NCI-H2029 (cell line): ENCODE measurements at places on chromosomes 13 and 19.

DNA sequence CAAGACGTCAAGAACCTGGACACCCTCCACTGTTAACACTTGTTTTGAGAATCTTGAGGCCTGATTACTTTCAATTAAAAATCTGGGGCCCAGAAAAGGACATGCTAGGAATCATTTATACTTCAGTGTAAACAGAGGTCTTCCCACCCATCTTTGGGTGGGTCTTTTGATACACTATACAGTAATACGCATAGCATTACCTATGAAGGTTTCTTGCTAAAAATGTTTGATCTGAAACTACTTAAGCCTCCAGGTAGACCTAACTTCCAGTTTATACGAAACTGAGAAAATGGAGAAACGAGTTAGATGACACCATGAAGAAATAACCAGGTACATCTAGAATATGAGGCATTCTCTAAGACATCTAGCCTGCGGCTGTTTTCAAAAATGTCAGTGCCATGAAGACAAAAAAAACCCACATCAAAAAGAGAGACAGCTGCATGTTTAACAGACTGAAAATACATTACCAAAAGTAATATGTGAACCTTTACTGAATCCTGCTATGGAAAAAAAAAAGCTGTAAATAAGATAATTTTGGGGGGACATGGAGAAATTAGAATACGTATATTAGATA, 36.6 kb downstream of the TGDS start:
- no peak for DNase-seq

DNA sequence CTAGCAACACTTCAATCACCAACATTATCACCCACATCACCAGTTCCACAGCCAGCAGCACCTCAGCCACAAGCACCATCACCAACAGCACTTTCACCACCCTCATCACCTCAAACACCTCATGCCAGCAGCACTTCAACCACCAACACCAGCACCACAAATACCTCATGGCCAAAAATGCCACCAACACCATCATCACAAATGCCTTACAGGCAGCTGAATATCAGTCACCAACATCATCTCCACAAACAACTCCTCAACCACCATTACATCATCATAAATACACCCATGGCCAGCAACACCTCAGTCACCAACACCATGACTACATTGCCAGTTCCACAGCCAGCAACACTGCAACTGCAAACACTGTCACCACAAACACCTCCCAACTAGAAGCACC, 10.4 kb downstream of the FCER2 start:
- no peak for DNase-seq

GRCh38 chr19:8161135-8161646, 11.8 kb upstream of the FBN3 start:
- DNase-seq = peak; percentile 93

DNA sequence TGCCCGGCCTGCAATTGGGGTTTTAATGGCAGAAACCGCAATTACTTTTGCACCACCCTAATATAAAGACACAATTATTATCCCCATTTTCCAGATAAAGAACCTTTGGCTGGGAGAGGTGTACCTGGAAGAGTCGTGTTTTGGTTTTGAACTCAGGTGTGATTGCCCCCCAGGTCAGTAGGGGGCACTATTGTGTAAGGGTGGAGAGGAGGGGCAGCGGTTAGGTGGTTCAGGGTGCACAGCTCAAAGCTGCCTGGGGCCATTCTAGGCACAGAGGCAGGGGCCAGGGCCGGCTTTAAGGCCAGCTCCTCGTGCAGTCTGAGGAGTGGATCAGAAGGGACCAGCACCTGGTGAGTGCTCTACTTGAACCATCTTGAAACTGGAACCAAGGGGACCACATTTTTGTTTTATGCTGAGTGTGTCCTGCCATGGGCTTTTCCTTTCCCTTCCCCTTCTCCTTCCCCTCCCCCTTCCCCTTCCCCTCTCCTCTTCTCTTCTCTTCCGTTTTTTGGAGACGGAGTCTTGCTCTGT, 5.8 kb upstream of the FCGRT start:
- peak; percentile 26 for DNase-seq

- DNase-seq = no peak
These were observed 190.6 kb downstream of the TUBA3C start for GRCh38 chr13:18991060-18991459.

DNA sequence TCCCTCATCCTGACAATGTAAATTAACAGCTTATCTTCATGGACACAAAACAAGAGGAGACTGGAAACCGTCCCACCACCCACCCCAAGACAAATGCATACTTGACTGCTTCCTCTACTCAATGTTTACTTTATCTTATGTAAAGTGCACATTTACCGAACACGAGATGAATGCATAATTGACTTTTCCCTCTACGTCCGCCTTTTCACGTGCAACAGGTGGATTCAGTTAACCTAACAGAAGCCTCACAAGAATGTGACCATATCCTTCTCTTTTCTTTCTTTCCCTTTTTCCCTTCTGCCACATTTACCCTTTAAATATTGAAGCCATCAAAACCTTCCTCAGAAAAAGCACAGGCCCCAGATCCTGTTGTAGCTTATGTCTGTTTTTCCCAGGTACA, 468.0 kb downstream of the UQCRFS1 start:
- peak; percentile 14 for DNase-seq

- DNase-seq = no peak
These were observed 38.9 kb downstream of the SOX1 start for GRCh38 chr13:112105892-112106291.

DNA sequence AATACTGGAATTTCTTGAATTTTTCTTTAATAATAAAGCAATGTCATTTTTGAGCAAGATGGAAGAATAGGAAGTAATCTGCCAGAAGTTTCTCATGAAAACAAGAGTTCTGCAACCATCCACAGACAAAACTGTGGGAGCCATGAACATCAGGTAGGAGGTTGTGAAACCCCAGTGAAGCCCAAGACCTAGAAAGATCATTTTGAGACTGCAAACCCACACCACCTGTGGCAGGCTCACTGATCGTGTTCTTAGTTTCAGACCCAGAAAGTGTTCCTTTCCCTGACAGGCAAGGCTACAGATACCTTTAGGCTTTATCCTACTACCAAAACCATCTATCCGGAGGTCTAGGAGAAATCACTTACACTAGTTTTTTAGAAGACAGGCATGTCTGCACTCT, 2189.8 kb upstream of the PCDH20 start:
- DNase-seq = no peak

DNA sequence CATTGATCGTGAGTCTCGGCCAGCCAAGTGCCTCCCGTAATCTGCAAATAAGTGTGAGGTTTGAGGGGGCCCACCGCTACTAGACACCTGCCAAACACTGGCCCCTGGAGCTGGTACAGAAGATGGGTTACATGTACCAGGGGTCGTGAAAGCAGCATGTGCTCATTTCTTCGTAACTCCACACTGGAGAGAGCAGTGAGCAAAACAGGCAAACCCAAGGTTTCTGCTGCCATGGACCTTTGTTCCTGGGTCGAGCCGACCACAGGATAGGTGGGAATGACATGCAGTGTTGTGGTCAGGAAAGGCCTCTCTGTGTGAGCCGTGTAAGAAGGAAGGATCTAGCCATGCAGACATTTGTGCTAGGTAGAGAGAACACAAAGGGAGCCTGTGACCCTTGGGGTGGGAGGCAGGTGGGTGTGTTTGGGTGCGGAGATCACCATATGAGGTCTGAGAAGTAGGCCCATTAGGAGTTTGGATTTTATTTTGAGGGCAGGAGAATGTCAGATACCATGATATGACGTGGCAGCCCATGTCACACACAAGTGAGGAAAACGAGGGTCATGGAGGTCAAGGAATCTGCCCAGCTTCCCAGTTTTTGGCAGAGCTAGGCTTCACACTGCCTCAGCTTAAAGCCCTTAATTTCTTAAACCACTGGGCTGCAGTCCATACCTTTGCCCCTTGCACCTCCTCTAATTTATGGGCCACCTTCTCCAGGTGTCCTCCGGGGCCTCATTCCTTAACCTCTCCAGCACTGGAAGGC, 919 bp downstream of the GTF3A start:
- no peak for DNase-seq

GRCh38 chr13:99375738-99376080, 68.5 kb upstream of the GPR183 start:
- DNase-seq = no peak

- no peak for DNase-seq
These were observed 18.0 kb downstream of the IPO5 start for GRCh38 chr13:97971519-97971918.

DNA sequence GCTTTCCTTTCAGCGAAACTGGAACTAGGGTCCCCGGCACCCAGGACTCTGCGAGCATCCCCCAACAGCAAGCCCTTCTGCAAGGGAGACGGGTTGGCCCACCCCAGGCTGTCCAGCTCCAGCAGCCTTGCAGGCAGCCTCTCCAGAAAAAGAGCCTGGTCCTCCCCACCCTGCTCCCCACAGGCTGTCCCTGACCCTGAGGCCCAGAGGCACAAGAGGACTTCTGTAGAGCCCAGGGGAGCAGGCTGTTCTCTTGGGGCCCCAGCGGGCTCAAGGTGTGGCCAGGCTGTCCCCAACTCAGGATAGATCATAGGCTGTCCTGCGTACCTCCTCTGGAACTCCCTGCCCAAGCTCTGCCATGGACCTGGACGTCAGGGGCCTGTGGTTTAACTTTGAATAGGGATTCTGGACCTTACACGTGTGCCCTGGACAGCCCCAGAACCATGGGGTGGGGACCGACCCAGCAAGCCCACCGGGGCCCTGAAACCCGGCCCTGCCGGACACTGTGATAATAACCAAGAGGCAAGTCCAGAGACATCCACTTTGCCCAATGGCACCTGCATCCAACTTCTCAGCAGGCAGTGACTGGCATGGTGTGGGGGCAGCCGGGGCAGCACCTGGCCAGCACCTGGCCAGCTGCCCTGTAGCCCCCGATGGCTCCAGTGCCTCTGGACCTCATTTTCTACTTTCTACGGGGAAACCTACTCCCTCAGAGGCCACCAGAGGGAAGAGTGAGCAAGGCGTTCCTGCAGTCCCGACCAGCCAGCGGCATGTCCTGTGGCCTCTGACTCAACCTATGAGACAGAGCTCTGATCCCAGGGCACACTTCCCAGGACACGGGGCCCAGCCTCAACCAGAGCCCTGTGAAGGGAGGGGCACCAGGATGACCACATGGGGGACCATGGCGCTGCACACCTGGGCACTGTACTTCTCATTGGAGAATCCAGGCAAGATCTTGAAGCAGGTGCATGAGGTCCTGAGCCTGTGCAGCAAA, 50.9 kb upstream of the TPM4 start:
- no peak for DNase-seq

DNA sequence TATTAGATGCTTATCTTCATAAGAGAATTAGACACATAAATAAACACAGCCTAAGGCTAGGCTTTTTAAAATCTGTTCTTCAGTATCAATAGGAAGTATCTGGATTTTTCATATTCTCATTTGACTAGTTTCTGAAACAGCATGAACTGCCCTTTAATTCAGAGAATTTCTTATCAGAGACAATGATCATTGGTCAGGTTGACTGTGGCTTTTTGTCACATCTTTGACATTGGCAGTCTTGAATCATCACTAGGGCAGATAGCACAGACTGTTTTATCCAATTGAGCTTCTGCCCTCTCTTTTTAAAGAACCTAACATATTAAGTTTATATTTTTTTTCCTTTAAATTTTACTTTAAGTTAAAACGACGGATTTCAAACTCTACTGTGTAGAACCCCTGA, 59.6 kb downstream of the DPY19L3 start:
- DNase-seq = no peak

DNA sequence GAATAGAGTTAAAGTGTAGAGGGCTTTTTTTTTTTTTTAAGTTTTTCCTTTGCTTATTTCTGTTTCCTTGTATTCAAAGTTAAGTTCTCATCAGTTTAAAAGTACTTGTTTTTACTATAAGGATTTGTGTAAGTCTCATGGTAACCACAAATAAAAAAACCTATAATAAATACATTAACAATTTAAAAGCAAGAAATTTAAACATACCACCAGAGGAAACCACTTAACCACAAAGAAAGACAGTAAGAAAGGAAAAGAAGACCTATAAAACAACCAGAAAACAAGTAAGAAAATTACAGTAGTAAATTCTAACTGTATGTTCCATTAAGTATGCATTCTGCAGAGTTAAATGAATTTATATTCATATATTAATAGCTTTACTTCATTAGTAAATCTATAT, 999.1 kb upstream of the ATXN8OS start:
- no peak for DNase-seq

DNA sequence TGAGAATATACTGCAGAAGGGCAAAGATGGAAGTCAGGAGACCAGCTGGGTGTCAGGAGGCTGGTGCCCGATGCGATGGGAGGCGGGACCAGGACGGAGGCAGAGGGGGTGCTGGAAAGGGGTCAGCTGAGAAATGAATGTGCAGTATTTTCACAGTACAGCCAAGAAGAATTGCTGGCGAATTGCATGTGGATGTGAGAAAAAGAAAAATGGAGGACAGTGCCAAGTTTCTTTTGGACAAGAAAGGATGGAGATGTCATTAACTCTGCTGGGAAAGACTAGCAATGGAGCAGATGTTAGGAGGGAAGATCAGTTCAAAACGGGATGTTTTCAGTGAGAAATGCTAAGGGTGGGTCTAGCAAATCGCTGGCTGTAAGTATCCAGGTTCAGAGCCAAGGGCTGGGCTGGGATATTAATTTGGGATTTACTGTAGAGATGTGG, 7.0 kb downstream of the CRYL1 start:
- DNase-seq = no peak
